ENCODE measurements at places on chromosomes 6 and 20.
A peak's percentile ranks its signal among the peaks of the same experiment; 100 is the strongest.

DNA sequence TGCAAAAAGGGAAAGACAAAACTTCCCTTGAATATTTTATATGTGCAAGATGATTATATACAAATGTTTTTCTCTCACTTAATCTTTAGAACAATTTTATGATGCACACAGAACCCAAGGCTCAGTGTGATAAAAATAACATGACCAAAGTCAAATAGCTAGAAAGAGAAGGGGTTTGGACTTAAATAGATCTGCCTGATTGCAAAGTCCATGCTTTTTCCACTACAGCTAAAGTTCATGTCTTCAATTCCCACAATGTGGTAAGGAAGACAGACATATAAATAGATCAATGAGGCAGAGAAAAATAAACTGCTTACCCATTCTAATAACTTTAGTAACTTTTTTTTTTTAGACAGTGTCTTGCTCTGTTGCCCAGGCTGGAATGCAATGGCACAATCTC, 143.8 kb downstream of the CDK19 start:
- DNase-seq, result no peak

GRCh38 chr20:61461461-61461860, 209.4 kb downstream of the CDH4 start:
- DNase-seq, result no peak

DNA sequence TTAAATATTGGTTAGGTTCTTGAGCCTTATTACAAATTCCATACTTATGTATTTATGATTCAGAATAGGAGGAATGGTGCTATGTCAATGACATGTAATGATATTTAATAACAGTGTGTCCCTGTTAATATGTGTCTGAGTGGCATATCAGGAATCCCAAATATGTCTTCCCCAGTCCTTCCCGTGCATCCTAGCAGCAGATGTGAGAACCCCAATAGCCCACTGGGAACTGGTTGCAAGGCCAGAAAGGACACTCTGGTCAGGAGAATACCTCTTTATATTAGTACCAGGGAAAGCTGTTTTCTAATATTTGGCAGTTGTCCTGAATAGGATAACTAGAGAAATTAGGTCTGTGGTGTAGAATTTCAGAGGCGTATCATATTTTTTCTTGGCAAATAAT, 159.1 kb upstream of the PDE7B start:
- DNase-seq, result no peak

DNA sequence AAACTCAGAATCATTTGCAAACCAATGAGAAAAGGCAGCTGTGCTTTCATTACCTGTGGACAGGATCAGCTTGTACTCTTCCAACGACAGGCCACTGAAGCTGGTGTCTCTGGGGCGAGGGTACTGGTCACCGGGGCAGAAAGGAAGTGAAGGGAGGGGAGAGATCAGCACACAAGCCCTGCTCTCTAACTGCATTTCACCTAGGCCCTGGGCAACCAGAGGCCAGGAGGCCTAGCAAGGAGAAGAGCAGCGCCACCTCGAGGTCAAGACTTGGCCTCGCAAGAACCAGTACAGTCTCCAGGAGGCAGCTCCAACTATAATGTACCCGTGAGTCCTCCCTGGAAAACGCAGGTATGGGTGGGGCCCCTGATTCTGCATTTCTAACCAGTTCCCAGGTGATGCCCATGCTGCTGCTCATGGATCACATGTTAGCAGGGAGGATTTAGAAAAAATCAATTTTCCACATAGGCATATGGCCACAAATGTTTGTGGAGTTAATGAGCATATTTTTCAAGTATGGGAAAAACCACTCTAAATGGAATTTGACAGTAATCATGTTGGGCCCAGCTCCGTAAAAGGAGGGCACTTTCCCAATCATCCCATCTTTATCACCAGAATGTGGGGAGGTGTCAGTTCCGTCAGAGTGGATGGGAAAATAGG, 11.0 kb downstream of the UQCC2 start:
- DNase-seq, result peak; percentile 66

DNA sequence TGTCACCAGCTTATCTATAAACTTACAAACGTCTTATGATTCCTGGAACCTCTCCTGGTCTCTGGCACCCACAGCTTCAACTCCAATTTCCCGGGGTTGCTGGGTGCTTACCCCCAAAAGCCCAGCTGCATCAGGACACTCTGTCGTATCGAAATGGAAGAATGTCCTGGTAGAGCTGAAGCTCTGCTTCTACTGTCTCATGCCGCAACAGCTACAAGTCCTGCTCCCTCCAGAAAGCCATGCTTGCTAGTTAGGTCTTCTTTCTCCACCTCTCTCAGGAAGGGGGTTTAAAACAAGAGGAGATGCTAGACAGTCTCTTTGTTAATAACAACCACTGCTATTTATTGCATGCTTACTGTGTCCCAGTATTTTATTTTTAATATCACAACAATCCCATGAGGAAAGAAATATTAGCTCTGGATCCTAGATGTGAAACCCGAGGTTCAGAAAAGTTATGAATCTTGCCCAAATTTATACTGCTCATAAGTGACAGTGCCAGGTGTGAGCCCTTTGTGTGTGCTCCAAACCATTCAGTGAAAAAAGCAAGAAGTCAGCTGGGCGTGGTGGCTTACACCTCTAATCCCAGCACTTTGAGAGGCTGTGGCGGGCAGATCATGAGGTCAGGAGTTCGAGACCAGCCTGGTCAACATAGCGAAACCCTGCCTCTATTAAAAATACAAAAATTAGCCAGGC, 82.3 kb upstream of the GCM1 start:
- no peak for DNase-seq

GRCh38 chr6:129874837-129875236, 13.7 kb upstream of the TMEM244 start:
- DNase-seq, result no peak

DNA sequence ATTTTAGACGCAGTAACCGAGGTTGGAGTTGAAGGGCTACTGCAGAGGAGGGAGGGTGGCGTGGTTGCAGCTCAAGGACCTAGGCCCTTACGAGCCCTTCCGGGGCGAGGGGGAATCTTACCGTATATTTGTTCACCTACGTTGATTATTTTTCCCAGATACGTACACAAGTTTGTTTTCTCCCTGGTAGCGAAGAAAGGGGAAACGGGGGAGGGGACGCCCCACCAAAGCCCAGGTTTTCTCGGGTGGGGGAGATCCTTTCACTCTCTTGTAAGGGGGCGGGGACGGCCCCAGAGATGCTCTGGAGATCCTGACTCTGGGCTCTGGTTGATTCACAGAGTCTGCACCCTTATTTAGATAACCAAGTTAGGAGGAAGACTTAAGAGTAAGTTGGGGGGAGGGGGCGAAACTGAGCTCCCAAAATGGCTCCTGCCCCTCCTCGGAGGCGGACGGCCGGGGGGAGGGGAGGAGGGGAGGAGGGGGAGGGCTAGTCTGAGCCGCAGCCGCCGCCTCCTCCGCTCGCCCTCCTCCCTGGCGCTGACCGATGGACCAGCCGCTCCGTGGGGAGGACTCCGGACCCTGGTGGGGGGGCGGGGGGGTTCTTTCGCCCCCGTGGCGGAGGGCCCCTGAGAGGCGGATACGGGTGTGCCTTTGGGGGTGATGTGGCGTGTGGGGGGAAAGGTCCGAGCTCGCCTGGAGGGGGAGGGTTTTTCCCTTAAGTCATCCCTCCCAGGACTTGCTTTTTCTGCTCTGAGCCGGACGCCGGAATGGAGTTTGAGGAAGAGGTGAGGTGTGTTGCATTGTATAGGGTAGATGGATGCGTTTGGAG, 2.2 kb downstream of the BRD2 start:
- peak; percentile 71 for DNase-seq

GRCh38 chr6:98118397-98119045, 715.9 kb upstream of the POU3F2 start:
- DNase-seq, result no peak

DNA sequence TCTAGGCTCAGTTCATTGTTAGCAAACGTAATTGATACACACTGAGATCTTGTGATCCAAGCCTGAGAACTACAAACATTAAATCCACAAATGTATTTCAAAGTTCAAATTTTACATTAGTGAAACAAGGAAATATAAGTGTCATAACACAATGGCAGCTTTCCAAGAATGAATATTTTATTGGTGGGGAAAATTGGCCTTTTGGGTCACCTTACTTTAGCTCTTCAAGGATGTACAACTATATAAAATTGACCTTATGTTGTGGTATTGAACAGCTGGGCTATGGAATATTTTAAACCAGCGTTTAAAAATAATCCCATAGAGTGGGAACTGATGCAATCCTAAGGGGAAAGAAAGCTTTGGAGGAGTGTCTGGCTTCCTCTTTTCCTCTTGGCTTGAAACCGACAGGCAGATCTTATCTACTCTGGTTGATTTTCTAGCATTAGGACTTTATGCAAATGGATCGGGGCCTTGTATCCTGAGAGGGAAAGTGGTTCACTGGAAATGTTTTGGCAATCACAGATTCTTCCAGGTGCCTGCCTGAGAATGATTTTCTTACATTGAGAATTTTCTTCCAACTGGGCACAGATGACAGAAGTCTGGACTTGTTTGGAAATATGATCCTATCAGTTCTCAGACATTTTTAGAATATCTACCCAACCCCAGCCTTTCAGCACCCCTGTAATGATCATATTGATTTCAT, 184.8 kb upstream of the ECI2 start:
- no peak for DNase-seq

DNA sequence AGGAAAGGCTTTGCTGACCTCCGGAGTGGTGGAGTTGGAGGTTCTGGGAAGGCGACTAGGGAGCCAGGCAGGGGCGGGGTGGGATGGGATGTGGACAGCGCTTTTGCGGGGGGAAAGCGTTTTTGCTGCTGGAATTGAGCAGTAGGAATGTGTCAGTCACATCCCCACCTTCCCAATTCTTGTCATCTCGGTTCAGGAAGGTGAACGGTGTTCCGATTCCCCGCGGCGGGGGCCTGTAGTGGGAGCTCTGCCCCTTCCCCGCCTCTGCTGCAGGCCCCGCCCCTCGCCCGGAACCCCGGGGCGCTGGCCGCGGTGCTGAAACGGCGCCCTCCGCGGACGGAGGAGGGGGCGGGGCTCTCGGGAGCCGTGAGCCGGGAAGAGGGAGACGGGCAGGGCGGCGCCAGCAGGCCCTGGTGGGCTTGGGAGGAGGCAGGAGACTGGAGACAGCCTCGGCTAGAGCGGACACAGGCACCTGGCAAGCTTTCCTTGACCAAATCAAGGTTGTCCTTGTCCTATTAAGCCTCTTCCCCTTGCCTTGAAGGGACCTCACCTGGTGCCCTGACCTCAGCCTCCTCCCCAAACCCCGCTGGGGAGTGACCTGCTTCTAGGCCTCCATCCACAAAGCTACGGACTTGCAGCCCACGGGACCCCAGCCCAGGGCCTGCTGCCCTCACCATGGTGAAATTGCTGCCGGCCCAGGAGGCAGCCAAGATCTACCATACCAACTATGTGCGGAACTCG, at the start of gene LHFPL5:
TSS of gene LHFPL5 (plus strand) at position 357 of the 741 bp plus-strand sequence. CDS start at position 676, 319 bp downstream.
- peak; percentile 59 for DNase-seq

GRCh38 chr6:123829302-123829953, 25.8 kb downstream of the NKAIN2 start:
- DNase-seq, result no peak

DNA sequence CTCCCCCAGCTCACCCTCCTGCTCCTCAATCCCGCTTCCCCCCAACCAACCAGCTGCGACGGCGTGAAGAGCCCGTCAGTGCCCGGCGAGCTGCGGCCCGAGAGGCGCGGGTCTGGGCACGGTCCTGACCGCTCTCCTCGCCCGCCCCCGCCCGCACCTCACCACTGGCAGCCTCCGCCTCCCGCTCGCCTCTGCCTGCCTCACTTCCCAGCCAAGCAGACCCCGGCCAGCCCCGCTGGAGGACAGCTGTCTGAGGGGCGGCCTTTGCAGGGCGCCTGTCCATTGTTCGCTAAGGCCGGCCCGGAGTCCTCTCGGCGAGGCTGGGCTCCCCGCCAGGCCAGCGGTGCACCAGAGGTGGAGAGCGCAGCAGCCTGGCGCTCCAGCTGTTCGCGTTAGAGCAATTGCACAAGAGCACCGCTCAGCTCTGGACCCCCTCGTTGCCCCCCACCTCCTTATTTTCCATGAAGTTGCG, 1.3 kb downstream of the SOBP start:
- no peak for DNase-seq

- no peak for DNase-seq
Measured at GRCh38 chr6:49462071-49462470, 982 bp downstream of the MMUT start.

DNA sequence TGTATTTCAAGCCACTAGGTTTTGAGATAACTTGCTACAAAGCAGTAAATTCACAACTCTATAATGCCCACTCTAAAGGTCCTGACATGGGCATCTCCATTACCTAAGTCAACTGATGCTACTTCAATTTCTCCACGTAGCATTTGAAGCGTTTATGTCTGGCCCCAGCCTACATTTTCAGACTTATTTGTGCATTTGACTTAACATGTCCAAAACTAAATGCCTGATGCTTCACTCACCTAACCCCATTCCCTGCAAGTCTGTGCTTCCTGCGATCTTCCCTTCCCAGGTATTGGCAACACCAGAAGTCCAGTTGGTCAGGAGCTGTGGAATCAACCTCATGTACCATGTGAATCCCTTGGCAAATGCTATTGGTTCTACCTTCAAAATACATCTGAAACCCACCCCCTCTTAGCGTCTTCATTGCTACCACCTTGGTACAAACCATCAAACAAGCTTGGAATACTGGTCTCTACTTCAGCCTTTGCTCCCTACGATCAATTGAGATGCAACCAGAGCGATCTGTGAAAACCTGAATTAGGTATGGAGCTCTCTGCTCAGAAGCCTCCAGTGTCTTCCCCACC, 12.8 kb upstream of the ZNFX1 start:
- DNase-seq, result no peak

DNA sequence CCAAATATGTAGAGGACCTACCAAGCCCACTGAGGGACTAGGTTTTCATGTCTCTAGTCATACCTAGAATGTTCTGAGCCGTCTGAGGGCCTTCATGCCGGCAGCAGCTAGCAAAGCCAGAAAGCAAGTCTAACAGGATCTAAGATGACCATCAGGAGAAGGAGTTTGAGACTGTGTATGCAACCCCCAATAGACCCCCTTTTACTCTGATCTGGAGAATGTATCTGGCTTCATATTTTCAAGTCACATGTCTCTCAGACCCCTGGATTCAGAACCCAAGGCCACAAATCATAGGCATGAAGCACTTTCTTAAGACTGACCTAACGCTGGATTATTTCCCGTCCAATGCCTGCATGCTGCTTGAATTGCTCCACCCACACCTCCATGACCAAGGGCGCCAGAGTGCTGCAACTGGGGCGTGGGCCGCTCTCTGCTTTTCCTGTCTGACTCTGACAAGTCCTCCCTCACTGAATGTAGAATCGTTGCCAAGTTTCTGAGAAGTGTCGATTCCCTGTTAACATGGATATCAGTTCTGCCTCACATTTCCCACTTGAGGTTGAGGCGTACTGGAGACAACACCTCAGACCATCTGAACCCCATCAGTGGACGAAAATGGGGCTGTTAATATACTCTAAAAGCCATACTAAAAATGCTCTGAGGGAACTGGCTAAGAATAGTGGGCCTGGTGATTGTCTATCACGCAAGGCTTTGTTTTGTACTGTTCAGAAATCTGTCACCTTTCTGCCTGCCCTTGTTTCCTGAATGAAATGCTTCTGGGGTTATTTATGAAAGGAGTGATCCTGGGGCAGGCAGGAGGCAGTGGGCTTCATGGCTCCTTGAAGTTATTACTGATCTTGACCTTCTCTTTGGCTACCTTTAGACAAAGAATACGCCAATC, 23.9 kb upstream of the ASXL1 start:
- no peak for DNase-seq

All from activated T-helper 2 cell treated with anti-CD3 and anti-CD28 coated beads, Interferon-gamma antibody, Interleukin-2, Interleukin-4, amounts not matched to agents 10 μg/mL and 5 μg/mL and 100 μg/mL, durations not matched to agents 14 hours and 24 hours and 36 hours (primary cell).